Upper lobe of left lung (tissue), 6 donors: ENCODE measurements at places on chromosomes 13 and 19. TPM values are rescaled to one million over a fixed set of nuclear protein-coding genes. Genes with fewer than 3 reads are reported as not detected.

GRCh38 chr13:103410002-103410401, 343.8 kb upstream of the SLC10A2 start:
- DNase-seq, result no peak

GRCh38 chr13:65787082-65787481, 1443.1 kb downstream of the PCDH9 start:
- DNase-seq, result no peak

Gene AMER2
- not detected for total RNA-seq

DNA sequence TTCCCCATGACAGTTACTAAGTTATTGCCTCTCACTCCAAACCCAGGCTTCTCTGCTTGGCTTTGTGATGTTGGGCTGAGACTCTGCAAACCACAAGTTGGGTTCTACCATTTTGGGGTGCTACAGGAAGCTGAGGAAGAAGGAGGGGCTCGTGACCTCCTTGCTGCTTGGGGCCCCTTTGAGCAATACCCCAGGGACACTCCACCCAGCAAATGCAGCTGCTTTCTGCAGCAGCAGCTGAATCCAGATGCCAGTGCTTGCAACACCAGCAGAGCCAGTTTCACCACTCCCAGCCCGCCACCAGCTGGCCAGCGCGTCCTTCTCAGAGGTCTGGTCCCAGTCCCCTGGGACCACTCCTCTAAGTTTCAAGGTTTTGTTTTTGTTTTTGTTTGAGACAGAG, 22.0 kb upstream of the UBAC2 start:
- no peak for DNase-seq

- peak; percentile 76 for DNase-seq
These were observed 9.4 kb downstream of the SCGB2B2 start for GRCh38 chr19:34667349-34668076.

DNA sequence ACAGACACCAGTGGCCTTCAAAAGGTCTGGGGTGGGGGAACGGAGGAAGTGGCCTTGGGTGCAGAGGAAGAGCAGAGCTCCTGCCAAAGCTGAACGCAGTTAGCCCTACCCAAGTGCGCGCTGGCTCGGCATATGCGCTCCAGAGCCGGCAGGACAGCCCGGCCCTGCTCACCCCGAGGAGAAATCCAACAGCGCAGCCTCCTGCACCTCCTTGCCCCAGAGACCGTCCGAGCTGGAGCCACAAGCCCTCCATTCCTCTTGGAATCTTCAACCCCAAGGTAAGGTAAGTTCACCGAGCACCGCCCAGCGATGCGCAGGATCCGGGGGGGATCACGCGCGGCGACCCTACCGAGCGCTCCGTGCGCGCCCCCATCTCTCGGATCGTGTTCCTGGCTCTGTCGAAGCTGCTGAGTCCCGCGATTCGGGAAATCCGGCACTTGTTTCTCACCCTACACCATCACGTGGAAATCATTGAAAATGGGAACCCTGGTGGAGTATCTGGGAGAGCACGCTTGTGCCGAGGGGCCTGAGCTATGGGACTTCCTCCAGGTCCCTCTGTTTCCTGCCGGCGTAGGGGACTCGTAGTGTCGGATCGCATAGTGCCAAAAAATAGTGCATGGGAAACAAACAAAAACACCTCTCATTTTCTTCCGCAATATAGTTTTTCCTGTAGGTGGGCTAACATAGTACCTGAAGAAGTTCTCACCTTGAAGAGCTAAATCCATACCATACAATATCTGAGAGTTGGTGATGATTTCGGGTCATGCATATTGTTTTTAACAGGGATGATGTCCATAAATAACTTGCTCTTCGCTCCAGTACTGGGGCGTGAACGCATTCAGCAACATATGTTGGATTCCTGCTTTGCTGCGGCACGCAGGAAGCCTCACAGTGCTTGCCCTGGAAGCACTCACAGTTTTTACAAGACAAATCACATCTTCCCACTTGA, 9.3 kb downstream of the PDX1 start:
- peak; percentile 62 for DNase-seq

- DNase-seq, result no peak
These were observed 9.0 kb downstream of the GCDH start for GRCh38 chr19:12899891-12900518.

Gene ZNF44
- total RNA-seq, result 11.9 TPM

GRCh38 chr19:28118235-28118634, 1094.7 kb downstream of the UQCRFS1 start:
- no peak for DNase-seq

Gene UQCRFS1
- 23.6 TPM for total RNA-seq

DNA sequence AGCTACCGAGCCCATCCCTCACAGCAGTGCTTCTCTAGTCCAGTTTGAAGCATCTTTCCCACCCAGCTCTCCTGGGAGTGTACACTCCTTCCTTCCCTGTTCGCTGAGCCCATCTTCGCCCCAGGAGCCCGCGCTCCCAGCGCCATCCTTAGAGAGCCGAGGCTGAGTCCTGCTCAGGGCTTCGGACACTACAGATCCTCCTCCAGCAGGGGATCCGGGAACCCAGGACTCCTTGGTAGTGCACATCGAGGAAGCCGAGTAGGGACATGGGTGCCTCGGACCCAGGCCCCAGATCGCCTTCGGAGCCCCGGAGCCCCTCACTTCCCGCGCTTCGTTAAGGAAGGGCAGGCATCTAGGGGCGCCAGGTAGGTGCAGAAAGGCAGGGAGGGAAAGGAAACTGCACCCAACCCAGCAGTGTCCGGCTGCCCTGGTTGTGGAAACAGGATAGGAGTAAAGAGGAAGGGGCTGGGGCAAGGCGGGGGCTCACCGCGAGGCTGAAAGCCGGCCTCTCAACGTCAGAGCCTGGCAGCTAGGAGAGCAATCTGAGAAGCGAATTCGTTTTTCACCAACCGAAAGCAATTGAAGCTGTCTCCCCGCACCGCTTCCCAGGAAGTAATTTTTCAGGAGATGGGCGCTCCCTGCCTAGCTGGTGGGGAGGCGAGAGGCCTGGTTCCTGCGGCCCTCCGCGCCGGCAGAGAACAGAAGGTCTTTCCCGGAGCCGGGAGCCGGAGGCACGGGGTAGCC, 1.0 kb downstream of the PDX1 start:
- no peak for DNase-seq

Gene NLRP9
- not detected for total RNA-seq

- no peak for DNase-seq
These were observed 7.8 kb downstream of the DLL3 start for GRCh38 chr19:39506598-39506943.

DNA sequence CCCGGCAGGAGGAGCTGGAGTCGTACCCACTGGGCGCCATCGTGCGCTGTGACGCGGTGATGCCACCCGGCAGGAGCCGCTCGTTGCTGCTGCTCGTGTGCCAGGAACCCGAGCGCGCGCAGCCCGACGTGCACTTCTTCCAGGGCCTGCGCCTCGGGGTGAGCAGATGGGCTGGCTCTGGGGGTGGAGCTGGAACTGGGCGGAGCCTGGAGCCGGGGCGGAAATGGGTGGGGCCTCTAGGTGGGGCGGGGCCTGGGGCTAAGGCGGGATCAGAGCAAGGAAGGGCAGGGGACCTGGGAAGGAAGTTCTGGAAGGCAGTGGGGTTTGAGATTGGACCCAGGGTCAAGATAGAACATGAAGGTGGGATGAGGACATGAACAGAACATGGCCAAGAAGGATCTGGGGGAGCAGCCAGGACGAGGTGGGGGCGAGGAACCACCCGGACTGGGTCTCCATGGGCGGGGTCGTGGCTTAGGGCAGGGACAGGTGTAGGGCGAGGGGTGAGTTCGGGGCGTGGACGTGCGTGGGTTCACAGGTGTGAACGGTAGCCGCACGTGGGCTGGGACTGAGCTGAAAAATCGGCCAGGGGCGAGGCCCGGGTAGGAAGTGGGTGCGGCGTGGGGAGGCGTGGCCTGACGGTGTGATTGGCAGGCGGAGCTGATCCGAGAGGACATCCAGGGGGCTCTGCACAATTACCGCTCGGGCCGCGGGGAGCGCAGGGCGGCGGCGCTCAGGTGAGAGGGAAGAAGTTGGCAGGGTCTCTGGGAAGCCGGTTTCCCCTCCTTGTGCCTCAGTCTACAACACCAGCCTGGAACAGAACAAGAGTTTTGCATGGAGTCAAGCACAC, 4.7 kb downstream of the EPS8L1 start:
- peak; percentile 77 for DNase-seq

DNA sequence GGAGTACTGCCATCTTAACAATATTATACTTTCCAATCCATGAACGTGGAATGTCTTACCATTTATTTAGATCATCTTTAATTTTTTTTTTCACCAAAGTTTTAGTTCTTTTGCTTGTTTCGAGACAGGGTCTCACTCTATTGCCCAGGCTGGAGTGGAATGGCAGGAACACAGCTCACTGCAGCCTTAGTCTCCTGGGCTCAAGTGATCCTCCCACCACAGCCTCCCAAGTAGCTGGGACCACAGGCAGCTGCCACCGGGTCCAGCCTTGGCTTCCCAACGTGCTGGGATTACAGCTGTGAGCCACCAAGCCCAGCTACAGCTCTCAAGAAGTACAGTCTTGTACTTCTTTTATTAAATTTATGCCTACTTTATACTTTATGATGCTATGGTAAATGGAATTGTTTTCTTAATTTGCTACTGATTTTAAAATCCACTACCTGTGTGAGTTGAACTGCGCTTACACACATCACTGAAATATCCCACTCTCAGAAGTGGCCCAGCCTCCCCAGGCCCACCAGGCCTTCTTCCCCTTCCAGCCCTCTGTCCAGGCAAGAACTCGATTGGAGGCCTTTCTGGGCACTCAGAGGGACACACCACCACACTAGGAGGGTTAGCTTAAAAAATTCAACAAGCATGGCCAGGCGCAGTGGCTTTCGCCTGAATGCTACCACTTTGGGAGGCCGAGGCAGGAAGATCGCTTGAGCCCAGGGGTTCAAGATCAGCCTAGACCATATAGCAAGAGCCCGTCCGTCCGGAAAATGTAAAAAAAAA, 1.0 kb upstream of the PGLS start:
- DNase-seq, result no peak

DNA sequence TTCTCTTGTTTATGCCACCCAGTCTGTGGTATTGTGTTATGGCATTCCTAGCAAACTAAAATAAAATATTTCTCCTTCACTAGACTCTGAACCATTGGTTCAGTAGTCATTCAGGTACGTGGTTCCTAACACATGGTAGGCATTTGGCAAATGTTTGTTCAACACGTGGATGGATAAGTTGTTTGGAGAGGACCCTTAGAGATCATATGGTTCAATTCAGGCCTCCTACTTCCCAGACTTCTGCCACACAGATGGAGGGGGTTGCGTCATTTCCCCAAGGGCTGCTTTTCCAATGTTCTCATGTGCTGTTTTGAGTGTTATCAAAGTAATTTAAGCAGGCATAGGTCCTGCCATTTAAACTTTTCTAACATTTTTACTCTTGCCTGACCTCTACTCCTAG, 6.7 kb downstream of the CXCL17 start:
- no peak for DNase-seq

Gene KLHL26
- total RNA-seq, result 8.1 TPM

- DNase-seq, result no peak
These were observed 47.4 kb downstream of the TNFRSF19 start for GRCh38 chr13:23617551-23618024.

- no peak for DNase-seq
These were observed 7.8 kb downstream of the CYP4F11 start for GRCh38 chr19:15926484-15926883.

DNA sequence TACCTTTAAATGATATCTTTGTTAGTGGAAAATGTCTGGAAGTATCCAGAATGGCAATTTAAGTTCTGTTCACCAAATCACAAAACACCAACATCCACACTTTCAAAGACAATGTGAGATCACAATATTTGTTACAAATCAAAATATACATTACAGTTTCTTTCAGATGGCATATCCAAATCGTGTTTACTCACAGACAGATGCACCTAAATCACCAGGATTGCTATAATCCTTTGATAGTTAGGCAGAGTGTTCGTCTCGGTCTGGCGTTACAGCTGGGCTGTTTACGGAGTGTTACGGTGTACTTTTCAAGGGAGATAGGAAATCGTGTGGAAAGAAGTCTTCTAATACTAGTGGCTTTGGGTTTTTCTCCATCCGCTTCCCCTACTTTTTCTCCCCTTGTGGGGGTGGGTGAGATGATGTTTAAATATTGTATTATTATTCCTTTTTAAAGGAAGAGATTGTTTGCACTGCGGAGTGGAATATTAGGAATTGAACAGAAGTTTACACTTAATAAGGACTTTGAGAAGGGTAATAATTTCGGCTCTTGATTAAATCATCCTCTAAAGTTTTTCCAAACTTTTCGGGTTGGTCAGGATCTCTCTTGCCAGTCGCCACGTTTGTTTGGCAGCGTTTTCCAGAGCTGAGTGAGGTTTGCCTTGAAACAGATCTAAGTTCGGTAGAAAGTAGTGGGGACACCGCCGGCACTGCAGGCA, 1.8 kb downstream of the MAB21L1 start:
- no peak for DNase-seq

GRCh38 chr13:45892513-45892912, 41.0 kb upstream of the SIAH3 start:
- no peak for DNase-seq

GRCh38 chr13:64925727-64926126, 2304.4 kb downstream of the PCDH9 start:
- DNase-seq, result peak; percentile 77

DNA sequence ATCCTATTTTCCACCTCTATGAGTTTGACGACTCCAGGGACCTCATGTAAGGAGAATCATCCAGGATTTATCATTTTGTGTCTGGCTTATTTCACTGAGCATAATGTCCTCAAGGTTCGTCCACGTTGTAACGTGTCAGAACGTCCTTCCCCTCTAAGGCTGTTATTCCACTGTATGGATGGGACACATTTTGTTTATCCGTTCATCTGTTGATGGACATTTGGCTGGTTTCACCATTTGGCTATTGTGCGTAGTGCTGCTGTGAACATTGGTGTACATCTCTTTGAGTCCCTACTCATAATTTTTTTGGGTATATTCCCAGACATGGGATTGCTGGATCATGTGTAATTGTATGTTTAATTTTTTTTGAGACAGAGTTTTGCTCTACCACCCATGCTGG, 21.5 kb downstream of the CRTC1 start:
- no peak for DNase-seq

GRCh38 chr13:77042566-77043177, 15.7 kb upstream of the FBXL3 start:
- no peak for DNase-seq

Gene EBI3
- total RNA-seq, result 7.4 TPM

Gene CFAP97D2
- total RNA-seq, result 0.76 TPM

DNA sequence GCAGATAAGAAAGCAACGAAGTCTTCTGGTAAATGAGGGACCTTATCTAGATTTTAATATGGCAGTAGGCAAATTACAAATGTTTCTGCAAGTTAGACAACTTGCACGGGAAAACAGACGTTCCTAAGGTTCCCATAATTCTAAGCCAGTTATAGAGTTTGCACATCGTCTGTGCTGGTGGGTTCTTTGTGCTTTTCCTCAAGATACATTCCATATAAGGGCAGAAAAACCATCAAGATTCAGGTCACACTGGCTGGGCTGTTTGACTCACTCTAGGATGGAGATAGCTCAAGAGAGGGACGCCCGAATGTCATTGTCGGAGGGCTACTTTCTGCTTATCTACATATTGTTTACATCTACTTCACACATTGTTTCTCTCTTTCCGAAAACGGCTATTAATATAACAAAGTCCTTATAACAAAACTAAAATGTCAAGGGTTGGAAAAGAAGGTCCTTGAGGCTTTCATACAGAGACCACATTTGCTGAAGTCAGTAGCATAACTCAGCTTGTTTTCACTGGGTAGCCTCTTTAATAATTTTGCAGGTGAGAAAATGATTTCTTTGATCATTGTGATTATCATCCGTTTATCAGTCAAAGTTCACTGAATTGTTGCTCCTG, 44.4 kb downstream of the SOX1 start:
- no peak for DNase-seq

- DNase-seq, result no peak
These were observed 9.8 kb upstream of the SIAH3 start for GRCh38 chr13:45861322-45861721.
